ENCODE measurements at places on chromosomes 4 and X.

DNA sequence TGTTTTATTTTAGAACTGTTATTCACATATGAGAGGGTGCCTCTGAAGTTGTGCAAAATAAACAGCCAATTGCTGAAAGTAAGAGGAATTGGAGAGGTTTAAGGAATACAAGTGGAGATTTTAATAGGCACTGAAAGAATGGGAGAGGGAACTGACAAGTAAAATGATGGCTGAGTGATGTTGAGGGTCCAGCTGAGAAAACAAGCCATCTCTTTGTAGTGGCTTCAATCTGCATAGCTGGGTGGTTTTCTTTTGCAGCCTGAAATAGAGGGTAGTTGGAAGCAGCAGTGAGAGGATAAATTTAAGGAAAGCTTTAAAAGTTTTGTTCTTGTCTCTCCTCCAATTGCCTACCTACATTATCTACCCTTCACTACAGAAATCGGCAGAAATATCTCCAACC lies 106.7 kb upstream of the DGKK start:
- DNase-seq = no peak

DNA sequence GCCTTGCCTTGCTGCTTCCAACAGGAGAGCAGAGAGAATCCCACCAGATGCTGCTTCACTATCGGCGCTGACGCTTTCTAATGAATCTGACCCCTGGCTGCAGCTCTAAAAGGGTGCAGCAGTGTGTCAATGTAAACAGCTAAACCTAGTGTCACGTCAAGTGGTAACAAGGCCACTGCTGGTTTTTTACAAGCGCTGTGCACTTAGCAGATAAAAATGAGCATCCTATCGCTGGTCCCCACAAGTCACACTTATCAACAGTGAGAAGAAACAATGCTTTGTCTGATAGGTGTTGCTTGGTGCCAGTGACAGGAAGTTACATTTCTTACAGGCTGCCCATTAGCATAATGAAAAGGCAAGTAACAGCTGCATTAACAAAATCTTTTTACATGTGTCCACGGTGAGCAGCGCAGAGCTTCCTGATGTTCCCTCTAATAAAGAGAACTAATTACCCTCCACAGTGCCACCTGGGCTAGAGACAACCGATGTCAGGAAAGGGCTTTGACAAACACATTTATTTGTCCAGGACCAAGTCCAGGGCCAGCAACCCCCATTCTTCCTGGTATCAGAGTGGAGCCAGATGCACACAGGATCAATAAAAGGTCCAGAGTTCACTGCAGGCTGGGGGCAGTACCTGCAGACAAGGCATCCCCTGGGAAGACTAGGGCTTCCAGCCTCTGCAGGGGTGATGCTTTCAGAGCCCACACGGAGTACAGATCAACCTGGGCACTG lies 176.0 kb downstream of the MGST2 start:
- DNase-seq = peak; percentile 66

GRCh38 chr4:143599827-143600226 lies 86.3 kb downstream of the SMARCA5 start:
- no peak for DNase-seq

DNA sequence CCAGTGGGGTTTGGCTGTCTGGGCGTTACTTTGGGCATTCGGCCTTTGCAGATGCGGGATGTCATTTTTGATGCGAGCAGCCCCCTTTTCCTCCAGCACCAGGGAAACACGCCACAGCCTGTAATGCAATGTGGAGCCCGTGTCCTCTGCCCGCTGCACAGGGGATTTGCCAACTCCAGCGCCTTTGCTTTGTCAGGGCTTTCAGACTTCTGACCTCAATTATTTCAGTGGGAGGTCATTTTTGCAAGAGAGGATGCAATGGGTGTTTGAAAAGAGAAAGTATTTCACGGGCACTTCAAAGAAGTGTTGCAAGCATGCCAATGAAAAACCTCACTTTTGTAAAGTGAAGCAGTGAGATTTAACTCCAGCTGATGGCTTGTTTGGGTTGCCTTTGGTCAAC lies 11.5 kb downstream of the CLCN4 start:
- DNase-seq = no peak

DNA sequence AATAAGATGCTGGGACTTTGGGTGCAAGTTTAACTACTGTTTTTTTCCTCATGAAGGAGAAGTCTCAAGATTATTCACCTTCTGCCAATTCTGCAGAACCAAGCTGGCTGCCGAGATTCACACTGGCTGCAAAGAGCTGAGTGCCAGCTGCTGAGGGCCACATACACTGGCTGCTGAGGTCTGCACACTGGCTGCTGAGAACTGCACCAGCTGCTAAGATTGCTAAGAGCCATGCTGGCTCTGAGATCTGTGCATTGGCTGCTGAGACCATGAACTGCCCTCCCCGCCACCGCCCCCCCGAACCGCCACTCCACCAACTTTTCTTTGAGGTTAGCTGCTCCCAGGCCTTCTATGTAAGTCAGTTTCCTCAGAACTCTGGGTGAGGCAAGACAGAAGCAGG lies 330.3 kb downstream of the CBLL2 start:
- DNase-seq = no peak

DNA sequence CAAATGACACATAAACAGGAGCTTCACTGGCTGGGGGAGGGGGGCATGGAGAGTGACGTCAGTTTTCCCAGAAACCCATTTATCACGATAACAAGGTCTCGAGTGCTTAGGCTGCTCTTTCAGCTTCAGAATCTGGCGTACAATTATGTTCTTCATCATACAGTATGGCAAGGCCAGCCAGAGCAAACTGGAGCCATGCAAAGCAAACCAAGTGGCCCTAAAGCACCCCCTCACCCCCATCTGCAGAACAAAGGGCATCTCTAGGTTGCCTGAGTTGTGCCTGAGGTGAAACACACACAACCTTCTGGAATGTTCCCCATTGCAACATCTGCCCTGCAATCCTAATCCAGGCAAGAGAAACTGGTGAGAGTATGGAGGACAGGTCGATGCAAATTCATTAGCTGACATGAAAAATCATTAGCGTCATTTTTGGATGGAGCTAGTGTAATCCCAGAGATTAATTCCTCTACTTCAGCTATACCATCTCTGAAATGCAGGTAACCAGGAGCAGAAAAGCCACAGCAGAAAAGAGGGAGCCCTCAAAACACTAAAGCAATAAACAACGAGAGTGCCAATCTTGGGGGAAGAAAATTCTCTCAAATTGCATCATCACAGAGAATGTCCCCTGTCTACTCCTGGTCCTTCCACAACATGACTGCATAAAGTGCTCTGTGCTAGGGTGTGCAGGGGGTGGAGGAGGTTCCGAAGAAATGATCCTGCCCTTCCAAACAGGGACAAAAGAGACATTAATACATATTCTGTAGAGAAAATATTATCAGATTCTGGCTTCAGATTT lies 1.8 kb downstream of the SEPTIN6 start:
- DNase-seq = peak; percentile 53

- no peak for DNase-seq
These were observed 137.6 kb downstream of the TECRL start for GRCh38 chr4:64271601-64272081.

All from brain (organoid and tissue), 16 donors.